NCI-H1417 treated with DMSO at 0.1 percent for 48 hours (cell line): ENCODE measurements at places on chromosomes 5 and 9.

GRCh38 chr5:172574871-172575223 lies 66.2 kb upstream of the NEURL1B start:
- no peak for DNase-seq

GRCh38 chr9:119289740-119290433 lies 79.3 kb downstream of the BRINP1 start:
- no peak for DNase-seq

DNA sequence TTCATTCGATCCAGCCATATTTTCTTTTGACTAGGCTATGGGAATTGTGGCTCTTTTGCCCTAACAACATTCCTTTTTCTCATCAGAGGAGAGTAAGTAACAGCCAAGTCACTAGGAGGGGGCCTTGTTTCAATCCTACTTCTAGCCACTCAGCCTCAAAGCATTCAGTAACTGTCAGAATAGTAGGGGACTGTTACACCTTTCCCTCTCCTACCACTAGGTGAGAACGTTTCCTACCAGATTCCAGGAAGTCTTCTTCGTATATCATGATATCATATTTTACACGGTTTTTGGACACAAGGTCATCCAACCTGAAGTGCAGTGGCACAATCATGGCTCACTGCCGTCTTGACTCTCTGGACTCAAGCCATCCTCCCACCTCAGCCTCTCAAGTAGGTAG lies 171.3 kb upstream of the CDH12 start:
- DNase-seq = no peak

DNA sequence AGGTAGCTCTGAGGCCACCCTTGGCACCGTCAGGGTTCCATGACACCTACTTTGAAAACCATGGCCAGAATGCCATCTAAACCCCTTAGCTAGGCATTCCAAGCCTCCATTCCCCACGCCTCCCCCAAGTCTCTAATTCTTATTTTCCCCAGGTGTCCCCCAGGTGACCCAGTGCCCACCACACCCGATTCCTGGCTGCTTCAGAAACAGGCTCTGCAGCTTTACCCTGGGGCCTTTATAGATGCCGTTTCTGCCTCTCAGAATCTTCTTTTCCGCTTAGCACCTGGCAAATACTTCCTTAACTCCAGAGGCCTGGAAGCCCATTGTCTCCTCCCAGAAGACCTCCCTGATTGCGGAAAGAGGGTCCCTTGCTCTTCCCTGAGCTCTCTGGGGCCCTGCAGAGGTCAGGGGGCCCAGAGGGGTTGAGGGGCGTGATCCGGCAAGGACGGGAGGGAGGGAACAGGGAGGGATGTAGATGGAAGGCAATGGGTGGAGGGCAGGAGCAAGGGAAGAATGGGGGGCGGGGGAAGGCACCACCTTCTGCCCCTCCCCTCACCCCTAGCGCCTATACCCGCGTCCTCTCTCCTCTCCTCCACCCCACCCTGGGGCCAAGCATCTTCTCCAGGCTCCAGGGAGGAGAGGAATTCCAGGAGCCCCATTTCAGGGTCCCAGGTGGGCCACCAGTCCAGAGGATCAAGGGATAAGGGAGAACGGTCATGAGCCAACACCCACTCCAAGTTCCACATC lies 12.0 kb upstream of the WDR38 start:
- DNase-seq = no peak

- no peak for DNase-seq
These were observed 189.8 kb downstream of the PCSK1 start for GRCh38 chr5:96243203-96243602.

GRCh38 chr5:93675460-93676450 lies 65.6 kb downstream of the POU5F2 start:
- DNase-seq = peak; percentile 27

DNA sequence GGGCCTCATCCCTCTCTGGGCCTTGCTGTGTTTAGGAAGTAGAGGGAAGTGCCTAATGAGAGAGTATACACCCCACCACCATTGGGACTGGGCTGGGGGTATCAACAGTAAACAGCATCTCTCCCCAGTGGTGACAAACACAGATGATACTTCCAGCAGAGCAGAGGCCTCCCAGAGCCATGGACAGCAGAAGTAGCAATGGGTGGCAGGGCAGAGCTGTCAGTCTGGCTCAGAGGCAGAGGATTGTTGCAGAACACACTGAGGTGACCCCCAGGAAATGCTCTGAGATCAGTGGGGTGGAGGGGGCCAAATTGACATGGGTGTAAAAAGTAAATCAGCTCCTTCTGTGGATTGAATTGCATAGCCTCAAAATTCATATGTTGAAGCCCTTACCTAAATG lies 12.1 kb upstream of the P4HA2 start:
- DNase-seq = no peak

DNA sequence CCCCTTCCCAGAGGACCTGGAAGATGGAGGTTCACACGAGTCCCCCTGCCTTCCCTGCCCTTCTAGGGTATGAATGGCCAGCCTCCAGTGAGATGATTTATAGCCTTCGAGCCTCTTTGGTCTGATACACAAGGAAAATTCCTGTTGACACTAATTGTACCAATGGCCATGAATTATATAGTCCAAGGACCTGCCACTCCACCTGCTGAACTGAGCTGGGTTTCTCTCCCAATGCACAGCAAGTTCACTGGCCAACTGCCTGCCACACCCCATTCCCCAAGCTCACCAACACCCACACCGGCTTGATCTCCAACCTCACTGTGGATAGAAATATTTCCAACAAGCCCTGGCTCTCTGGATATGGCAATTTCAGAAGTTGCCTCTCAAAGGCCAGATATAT lies 9.3 kb upstream of the ADRA1B start:
- no peak for DNase-seq

DNA sequence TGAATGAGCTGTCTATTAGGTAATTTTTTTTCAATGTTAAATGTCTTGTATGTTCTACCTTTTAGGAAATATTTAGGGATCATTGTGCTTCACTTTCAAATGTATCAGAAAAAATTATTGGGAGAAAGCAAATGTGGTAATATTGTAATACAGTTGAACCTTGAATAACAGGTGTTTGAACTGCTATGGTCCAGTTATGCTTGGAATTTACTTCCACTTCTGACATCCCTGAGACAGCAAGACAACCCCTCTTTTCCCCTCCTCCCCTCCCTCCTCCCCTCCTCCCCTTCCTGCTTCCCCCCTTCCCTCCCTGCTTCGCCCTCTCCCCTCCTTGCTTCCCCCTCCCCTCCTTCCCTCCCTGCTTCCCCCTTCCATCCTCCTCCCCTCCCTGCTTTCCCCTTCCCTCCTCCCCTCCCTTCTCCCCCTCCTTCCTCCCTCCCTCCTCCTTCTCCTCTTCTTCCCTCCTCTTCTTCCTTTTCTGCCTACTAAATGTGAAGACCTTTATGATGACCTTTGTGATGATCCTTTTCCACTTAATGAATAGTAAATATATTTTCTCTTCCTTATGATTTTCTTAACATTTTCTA lies 146.6 kb downstream of the FGF1 start:
- DNase-seq = no peak

DNA sequence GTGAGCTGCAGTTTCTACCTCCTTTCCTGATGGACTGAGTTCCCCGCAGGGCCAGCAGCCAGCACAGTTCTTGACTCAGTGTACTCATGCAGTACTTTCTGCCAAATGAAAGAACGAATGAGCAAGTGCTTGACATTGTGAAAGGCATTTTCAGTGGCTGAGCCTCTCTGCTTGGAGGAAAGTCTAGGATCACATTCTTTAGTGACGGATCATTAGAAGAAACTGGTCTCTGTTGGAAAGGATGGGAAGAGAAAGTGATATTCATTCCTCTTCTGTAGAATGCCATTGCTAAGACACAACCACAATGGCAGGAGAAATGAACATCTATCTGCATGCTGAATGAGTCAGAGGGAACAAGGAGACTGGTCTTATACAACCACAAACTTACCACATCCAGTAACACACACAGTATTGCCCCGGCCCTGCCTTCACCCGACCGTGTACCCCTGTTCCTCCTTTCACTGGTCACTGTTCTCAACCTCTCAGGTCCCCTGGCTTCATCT lies 206.9 kb downstream of the CRB2 start:
- DNase-seq = no peak

GRCh38 chr9:127452691-127453090 lies 1.4 kb downstream of the LRSAM1 start:
- no peak for DNase-seq

DNA sequence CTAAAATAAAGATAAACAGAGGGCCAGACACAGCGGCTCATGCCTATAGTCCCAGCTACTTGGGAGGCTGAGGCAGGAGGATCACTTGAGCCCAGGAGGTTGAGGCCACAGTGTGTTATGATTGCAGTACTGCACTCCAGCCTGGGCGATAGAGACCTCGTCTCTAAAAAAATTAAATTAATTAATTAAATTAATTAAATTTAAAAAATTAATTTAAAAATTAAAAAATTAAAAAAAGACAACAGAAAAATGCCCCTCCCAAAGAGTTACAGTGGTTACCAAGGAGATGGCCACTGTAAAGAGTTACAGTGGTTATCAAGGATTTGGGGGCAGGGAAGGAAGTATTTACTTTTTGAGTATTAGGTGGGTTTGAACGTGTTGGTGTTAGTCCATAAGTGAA lies 38.3 kb downstream of the CDC14B start:
- DNase-seq = no peak

- no peak for DNase-seq
These were observed 17.5 kb downstream of the CARNMT1 start for GRCh38 chr9:75010570-75010969.

DNA sequence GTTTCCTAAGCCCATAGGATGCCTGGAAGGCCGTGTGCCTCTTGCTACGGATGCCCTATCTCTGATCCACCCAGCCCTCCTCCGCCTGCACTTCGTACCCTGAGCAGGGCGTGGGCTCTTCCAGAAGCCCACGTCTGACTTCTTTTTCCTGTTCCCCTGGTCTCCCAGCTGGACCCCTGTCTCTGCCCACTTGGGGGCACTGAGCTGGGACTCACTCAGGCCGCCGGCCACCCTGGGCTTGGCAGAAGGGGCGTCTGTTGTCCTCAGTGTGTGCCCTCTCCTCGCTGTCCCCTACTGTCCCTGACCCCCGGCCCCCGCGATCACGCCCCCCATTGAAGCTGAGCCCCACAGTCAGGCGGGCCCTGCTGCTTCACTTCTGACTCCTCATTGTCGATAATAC lies 22.0 kb upstream of the RXRA start:
- DNase-seq = no peak

DNA sequence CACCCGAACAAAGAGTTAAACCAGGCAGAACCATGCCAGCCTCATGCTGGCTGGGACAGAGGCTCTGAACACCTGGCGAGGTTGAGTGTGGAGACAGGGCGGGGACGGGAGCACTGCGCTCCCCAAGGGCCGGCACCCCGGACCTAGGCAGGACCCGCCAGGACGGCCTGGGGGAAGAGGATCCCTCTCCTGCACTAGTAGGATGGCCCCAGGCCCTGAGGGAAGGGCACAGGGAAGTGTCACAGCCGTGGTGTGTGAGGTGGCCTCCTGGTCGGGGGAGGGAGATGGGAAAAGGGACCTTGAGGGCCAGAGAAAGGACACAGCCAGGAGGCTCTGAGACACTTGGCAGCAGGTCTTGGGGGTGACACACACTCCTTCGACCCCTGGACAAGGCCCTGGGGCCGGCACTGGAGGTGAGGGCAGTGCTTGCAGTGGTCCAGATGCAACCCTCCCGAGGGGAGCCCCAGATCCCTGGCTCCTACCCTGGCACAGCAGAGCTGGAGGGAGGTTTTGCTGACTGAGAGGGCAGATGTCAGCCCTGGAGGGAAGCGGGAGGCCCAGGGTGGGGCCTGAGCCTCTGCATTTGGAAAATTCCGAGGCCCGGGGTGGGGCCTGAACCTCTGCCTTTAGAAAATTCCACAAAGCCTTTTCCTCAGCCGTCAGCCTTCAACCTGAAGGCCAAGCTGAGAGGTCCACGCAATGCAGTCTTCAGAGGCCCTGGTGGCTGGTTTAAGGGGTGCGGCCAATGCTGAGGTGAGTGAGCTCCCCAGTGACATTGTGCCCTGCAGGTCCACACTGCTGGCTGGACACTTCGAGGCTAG lies 24.8 kb upstream of the TERT start:
- DNase-seq = no peak

DNA sequence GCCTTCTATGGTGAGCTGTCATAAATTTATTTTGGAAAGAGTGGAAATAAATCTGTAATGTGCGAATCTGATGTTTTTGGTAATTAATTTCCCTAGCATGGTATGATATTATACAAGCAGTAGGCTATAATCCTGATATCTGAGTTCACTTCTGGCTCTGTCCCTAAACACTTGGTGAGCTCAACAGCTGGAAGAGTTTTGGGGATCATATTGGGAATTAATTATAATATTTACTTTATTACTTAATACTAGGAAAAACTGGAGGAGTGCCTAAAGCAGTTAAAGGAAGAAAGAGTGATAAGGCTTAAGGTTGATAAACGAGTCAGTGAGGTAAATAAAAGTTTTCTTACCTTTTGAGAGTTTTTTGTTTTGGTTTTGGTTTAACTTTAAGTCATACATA lies 26.8 kb downstream of the CEP78 start:
- DNase-seq = no peak

DNA sequence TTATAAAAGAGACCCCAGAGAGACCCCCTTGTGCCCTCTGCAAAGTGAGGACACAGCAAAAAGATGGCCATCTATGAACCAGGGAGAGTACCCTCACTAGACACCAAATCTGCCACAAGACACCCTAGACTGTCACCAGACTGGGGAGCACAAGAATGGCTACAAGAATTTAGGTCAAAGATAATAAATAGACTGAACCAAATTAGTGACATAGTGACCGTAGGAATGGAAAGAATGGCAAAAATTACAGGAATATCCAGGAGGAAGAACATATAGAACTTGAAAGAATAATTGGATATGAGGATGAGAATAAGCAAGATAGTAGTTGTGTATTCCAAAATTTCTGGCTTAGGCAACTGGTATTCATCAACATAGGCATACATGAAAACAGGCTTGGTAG lies 235.0 kb downstream of the NNT start:
- no peak for DNase-seq

- no peak for DNase-seq
These were observed 56.1 kb downstream of the UBAP2 start for GRCh38 chr9:33992632-33993031.

- DNase-seq = no peak
These were observed 52.9 kb upstream of the VLDLR start for GRCh38 chr9:2568689-2569088.

GRCh38 chr9:123480791-123481190 lies 124.8 kb downstream of the CRB2 start:
- DNase-seq = no peak

- no peak for DNase-seq
These were observed 26.2 kb downstream of the GRIA1 start for GRCh38 chr5:153516504-153517240.

- no peak for DNase-seq
These were observed 283.1 kb downstream of the EFNA5 start for GRCh38 chr5:107387526-107388140.

GRCh38 chr5:16593013-16593412 lies 23.8 kb downstream of the RETREG1 start:
- DNase-seq = no peak

DNA sequence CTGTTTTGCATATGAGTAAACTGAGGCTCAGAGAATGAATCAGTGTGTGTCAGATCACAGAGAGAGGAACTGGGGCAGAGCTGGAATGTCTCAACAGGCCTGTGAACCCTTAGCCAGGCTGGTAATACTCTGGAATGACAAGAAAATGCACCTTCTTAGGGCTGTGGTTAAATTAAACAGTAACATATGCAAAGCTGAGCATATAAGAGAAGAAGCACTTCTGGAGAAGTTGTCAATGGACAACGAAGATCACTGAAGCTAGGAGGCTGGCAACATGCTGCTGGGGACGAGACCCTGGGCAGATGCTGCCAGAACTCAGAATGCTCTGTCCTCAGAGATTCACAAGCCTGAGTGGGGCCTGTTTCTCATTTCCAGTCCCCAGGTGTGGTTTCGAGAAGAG lies 64.6 kb upstream of the EPB41L4B start:
- DNase-seq = no peak
